ENCODE measurements at places on chromosomes 16 and 17. TPM values are rescaled to one million over a fixed set of nuclear protein-coding genes. Genes with fewer than 3 reads are reported as not detected.

Gene CLEC16A
- 17.2 TPM for total RNA-seq

Gene NDEL1
- total RNA-seq: 34.9 TPM

Gene BEAN1
- not detected for total RNA-seq

Gene KRTAP2-2
- total RNA-seq: not detected

Gene DRC3
- total RNA-seq: 0.33 TPM

Gene DNAAF8
- 0.26 TPM for total RNA-seq

Gene KRT9
- not detected for total RNA-seq

Gene KRT26
- not detected for total RNA-seq

Gene EVPL
- total RNA-seq: not detected

GRCh38 chr16:12317121-12317810 is 340.7 kb downstream of the SNX29 start:
- DNase-seq: no peak

DNA sequence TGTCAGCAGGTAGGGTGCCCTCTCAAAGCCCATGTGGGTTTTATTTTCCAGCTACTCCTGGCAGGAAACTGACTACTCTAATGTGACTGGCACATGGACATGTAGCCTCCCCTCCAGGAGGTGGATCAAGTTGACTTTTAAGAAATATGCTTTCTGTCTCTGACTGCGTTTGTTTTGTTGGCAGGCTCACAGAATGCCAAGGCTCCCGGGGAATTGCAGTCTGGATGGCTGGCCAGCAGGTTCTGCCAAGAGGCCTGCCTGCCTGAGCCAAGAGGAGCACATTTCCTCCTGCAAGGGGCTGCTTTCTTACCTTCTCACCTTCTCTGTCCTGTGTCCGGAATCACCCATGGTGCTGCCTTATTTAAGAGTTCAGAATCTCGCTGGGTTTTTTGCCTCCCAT is 217.3 kb upstream of the ERCC4 start:
- no peak for DNase-seq

- DNase-seq: peak; percentile 85
Observed at GRCh38 chr17:21511363-21512195, 135.4 kb downstream of the KCNJ12 start.

GRCh38 chr17:72419866-72420774 is 299.3 kb downstream of the SOX9 start:
- peak; percentile 76 for DNase-seq

DNA sequence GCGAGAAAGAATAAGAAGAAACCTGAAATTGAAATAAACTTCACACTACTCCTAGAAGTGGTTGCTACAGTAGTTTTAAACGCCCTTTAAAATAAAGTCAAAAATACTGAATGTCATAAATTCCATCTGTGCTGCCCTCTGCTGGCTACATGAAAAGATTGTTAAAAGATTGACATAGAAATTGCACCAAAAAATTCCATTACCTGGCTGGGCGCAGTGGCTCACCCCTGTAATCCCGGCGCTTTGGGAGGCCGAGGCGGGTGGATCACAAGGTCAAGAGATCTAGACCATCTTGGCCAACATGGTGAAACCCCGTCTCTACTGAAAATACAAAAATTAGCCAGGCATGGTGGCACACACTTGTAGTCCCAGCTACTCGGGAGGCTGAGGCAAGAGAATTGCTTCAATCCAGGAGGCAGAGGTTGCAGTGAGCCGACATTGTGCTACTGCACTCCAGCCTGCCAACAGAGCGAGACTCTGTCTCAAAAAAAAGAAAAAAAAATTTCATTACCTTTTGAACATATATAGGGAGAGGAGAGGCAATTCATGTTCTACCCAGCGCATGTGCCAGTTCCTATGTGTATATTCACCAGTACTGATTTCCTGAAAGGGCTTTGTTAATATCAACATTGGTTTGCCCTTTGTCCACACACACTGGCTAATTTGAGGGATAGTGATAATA is 36.5 kb downstream of the CYTH1 start:
- peak; percentile 19 for DNase-seq

- DNase-seq: peak; percentile 95
Observed at GRCh38 chr17:8220783-8221662, 10.6 kb upstream of the AURKB start.

GRCh38 chr17:82843904-82844680 is 4.3 kb upstream of the ZNF750 start:
- no peak for DNase-seq

- no peak for DNase-seq
Observed at GRCh38 chr17:5913032-5913531, 157.1 kb upstream of the WSCD1 start.

- DNase-seq: no peak
Observed at GRCh38 chr17:51455211-51455610, 194.9 kb downstream of the UTP18 start.

DNA sequence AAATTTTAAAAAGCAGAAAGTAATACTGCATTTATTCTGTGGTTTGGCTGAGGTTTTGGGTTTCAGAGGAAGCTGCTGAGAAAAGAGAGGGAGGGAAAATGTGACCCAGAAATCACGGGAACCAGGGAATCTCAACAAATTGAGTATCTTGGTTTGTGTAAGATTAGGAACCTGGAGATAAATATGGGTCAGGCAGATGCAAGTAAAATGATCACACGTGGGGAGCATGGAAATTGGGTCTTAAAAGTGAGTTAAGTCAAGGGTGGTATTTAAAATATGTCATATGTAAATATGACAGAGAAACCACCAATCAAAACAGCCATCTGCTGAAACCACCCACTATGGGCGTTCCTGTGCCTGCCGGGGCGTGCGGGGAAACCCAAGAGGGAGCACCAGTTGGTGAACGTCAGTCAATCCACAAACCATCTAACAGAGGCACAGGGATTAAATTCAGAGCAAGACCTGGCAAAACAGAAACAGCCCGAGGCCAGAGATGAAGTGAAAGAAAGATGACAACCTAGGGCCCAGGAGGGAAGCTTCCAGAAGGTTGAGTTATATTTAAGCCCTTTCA is 33.4 kb downstream of the CDH13 start:
- peak; percentile 57 for DNase-seq

GRCh38 chr16:74461826-74462225 is 40.5 kb upstream of the CLEC18B start:
- peak; percentile 78 for DNase-seq

- DNase-seq: peak; percentile 44
Observed at GRCh38 chr17:1703063-1703462, 7.1 kb downstream of the TLCD2 start.

DNA sequence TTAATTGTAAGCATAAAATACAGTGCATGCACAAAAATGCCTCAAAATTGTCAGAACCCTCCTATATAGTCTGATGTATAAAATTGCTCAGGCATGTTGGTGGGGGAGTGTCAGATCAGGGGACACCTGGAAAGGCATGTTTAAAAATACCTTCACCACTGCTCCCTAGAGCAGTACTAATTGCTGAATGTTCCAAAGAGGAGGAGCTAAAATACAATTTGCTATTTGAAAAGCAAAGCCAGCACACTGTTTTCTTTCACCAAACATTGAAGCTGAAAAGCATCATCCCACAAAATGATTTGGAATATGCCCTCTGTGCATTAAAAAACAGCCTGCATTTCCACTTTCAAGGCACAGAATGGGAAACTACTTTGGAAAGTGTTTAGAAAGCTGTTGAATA is 2.6 kb downstream of the ADAMTS18 start:
- no peak for DNase-seq
